Activated CD4-positive, alpha-beta T cell treated with anti-CD3 and anti-CD28 coated beads for 24 hours (primary cell): ENCODE measurements at places on chromosomes 2 and 18.

- DNase-seq = no peak
These were observed 30.4 kb downstream of the EPAS1 start for GRCh38 chr2:46327627-46328026.

GRCh38 chr18:48021273-48021914, 90.9 kb upstream of the SMAD2 start:
- no peak for DNase-seq

GRCh38 chr2:101751875-101752619, 54.5 kb downstream of the MAP4K4 start:
- DNase-seq = no peak

- no peak for DNase-seq
These were observed 22.4 kb downstream of the MOGAT1 start for GRCh38 chr2:222693837-222694236.

- no peak for DNase-seq
These were observed 108.4 kb upstream of the SH3BP4 start for GRCh38 chr2:234843411-234843810.

GRCh38 chr2:216850665-216851322, 9.1 kb downstream of the TNP1 start:
- no peak for DNase-seq

DNA sequence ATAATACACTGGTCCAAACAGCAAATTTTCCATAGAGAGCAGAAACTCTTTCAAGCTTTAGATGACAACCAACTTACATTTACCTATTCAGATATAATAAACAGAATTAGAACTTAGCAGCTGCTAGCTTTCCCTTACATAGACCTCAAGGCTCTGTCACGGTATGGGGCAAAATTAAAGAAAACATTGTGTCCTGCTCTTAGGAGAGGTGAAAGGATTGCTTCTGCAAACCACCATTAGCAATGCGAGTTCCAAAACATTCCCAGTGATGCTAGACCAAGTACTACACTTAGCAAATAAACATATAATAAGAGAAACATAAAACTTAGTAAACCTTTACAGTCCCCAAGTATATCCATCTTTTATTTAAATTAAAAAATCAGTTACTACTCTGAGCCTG, 183.3 kb downstream of the CAMKMT start:
- no peak for DNase-seq

GRCh38 chr2:133574620-133575019, 6.4 kb upstream of the NCKAP5 start:
- no peak for DNase-seq

DNA sequence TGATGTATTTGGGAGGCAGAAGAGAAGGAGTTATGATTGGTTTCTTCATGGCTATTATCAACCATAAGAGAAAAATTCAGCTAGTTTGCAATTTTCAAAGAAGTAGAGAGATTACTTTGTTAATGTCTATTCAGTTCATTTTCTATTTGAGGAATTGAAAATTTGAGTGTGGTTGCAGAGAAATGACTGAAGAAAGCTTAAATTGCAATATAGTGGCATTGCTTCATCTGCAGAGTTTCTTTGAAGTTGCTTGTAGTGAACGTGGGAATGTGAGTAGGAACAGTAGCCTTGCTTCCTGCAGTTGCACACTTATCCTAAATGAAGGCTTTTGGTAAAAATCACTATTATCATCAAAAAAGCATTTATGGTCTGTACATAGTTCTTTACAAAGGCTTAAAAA, 14.7 kb upstream of the CYRIA start:
- DNase-seq = no peak

DNA sequence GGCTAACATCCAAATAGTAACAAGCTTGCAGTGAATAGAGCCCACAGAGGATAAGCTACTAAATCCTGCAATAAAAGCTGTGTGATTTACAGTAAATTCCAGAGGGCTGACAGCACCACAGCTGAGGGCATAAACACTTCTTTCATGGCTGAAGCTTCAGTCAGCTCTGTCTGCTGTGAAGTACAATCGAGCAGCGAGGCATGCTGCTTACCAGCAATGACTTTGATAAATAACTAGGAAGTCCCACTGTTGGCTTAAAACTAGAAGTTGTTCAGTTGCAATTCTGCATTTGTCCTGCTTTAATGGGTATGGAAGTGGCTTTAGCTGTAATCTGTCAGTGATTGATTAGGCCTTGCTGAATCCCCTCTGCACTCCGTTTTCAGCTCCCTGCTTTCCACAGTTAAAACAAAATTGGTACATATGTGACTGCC, 65.2 kb upstream of the FIGN start:
- DNase-seq = no peak

GRCh38 chr18:56285387-56286065, 352.9 kb downstream of the TXNL1 start:
- no peak for DNase-seq

DNA sequence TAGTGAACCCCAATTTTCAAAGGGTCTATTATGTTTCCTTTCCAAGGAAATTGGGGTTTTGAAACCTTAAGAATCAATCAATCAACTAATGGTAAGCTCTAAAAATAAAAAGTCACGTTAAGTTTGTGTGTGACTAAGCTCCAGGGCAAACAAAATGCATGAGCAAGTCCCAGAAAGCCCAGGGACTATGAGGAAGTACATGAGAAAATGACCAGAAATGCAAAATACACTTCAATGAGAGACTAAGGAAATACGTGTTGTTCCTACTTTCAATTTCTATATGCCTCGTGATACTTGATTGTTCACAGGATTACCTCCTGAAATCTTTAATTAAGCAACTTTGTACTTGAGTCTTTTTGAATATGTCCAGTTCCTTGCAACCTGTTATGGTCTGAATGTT, 684.4 kb upstream of the SYT4 start:
- no peak for DNase-seq

GRCh38 chr2:165687426-165688002, 106.5 kb downstream of the GALNT3 start:
- no peak for DNase-seq

GRCh38 chr2:37306024-37306423, 18.6 kb downstream of the PRKD3 start:
- DNase-seq = no peak

DNA sequence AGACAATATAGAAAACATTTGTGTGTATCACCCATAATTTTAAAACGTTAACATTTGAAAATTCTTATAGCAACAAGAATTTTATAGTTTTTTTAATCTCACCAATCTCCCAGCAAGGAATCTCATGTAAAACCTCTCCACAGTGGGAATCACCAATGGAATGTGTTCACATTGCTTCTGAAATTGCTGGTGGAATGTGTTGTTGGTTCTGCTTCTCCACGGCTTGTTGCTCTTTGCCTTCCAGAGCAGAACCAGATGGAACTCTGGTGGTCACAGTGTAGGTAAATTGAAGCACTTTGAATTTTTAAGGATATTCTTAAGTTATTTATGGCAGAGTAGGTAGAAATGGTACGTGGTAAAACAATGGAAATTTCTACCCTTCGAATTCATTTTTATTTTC, 35.1 kb downstream of the DCAF17 start:
- DNase-seq = no peak

DNA sequence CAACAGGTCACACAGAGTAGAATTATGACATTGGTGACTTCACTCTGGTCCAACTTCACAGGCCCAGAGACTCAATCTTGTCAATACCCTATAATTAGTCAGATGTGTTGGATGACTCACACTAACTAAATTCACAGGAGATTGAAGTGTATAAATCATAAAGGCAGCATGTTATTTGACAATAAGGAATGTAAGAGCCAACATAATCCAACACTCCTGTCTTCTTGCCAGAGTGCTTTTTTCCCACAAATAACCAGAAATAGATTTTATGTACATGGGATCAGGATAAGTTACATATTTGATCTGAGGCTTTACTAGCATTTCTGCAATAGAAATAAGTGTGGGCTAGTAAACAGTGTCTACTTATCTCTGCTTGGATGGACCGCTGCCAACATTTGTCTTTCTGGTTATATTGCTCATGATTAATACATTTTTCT, 42.2 kb upstream of the ZSWIM2 start:
- no peak for DNase-seq

- no peak for DNase-seq
These were observed 30.5 kb downstream of the SLC1A4 start for GRCh38 chr2:65019675-65020195.

- no peak for DNase-seq
These were observed 79.8 kb downstream of the MGAT5 start for GRCh38 chr2:134333646-134334189.

DNA sequence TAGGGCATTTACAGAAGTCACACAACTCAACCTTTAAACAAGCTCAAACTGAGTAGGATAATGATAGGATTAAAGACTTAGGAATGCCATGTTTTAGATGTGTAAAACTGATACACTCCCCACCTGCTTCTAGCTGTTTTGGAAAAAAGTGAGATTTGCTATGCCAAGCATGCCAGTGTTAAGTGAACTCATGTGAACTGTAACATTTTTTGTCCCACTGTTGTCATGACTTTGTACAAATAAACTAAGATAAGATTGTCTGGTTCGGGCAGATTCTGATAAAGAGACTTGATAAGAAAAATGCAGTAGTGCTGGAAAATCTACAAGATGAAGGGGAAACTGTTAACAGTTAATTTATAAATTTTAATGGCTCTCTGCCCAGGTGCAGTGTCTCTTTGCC, 66.5 kb downstream of the GLS start:
- DNase-seq = no peak

- DNase-seq = no peak
These were observed 654.5 kb upstream of the CDH2 start for GRCh38 chr18:28831476-28831875.

- no peak for DNase-seq
These were observed 508.2 kb downstream of the LRRTM4 start for GRCh38 chr2:77013953-77014352.

- DNase-seq = no peak
These were observed 90.3 kb downstream of the SPATS2L start for GRCh38 chr2:200396781-200397242.

GRCh38 chr2:180787330-180787729, 193.1 kb upstream of the UBE2E3 start:
- no peak for DNase-seq

DNA sequence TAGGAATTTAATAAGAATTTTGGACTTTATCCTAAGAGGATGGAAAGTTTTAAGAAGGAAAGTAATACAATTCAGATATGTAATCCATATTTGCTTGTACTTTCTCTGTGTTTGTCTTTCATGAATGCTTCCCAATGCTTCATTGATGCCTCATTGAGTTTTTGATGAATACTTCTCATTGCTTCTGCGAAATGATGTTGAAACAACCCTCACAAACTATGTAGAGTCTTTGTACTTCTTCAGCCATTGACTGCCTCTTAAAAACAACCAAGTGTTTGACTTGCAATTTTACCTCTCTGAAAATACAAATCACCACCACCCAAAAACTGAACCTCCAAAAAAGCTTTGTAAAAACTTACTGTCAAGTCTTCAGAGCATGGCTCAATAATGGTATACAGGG, 424.1 kb downstream of the ERBB4 start:
- DNase-seq = no peak

DNA sequence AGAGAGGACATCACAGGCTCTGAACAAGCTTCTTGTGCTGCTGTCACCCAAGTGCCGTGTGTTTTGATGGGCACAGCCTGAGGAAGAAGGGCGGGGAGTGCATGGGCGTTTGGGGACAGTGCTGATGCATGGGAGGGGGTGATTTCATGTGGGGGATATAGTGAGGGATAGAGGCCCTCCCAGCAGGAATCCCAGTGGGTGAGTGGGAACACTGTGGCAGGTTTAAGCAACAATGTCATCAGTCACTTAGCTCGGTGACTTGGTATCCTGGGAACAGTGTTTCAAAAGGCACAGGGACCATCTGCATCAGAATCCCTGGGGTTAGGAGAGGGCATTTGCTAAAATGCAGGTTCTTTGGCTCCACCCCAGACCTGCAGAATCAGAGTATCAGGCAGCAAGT, 609 bp downstream of the SIGLEC15 start:
- no peak for DNase-seq
